ENCODE measurements at places on chromosomes 7 and 10.

GRCh38 chr7:36285276-36285675, 104.4 kb upstream of the ANLN start:
- no peak for DNase-seq

DNA sequence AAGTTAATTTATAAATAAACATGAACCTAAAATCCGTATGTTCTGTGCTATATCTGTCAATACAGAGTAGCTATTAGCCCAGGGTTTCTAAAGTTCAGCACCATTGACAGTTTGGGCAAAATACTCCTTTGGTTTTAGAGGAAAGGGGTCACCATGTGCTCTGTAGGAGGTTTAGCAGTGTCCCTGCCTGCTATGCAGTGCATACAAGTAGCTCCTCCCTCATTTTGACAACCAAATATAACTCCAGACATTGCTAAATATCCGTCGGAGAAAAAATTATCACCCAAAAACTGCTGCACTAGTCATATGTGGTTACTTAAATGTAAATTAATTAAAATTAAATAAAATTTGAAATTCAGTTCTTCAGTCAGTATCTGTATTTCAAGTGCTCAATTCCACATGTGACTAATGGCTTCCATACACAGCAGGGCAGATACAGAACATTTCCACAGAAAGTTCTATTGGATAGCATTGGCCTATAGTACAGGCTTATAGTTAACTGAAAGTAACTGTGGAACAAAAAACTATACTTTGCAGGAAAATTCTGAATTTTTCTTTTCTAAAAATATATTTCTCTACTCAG, 6.4 kb downstream of the UPF2 start:
- no peak for DNase-seq

DNA sequence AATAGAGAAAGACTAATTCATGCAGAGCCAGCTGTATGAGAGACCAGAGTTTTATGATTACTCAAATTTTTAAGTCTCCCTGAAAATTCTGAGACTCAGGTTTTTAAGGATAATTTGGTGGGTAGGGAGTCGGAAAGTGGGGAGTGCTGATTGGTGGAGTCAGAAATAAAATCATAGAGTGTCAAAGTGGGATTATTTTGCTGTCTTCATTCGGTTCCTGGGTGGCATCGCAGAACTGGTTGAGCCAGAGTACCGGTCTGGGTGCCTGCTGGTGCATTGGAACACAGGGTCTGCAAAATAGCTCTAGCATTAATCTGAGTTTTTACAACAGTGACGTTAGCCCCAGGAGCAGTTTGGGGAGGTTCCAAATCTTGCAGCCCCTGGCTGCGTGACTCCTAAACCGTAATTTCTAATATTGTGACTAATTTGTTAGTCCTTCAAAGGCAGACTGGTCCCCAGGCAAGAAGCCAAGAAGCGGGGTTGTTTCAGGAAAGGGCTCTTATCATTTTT, 32.4 kb downstream of the GPRIN2 start:
- no peak for DNase-seq

DNA sequence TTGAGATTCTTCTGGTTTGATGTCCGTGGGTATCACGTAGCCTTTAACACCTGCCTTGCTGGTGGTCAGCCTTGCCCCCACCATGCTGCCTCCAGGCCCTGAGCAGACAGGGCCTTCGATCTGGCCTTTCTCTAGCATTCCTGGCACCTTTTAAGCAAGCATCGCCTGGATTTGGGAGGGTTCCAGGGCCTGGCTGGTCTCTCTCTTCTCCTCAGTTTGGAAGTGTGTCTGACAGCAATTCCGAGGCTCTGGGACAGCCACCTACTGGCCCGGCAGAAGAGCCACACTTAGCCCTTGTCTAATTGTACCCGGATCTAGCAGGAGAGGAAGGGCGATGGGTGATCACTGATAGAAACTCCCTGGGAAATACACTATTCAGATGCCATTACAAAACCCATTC, 441.3 kb upstream of the MKI67 start:
- no peak for DNase-seq

- DNase-seq: no peak
Measured at GRCh38 chr10:67802767-67803538, 35.0 kb downstream of the DNAJC12 start.

GRCh38 chr10:60893231-60893630, 50.8 kb downstream of the RHOBTB1 start:
- DNase-seq: peak; percentile 23

GRCh38 chr10:91164520-91165065, 55.9 kb upstream of the PCGF5 start:
- DNase-seq: no peak

GRCh38 chr7:47693216-47693615, 111.3 kb upstream of the TNS3 start:
- DNase-seq: peak; percentile 73

DNA sequence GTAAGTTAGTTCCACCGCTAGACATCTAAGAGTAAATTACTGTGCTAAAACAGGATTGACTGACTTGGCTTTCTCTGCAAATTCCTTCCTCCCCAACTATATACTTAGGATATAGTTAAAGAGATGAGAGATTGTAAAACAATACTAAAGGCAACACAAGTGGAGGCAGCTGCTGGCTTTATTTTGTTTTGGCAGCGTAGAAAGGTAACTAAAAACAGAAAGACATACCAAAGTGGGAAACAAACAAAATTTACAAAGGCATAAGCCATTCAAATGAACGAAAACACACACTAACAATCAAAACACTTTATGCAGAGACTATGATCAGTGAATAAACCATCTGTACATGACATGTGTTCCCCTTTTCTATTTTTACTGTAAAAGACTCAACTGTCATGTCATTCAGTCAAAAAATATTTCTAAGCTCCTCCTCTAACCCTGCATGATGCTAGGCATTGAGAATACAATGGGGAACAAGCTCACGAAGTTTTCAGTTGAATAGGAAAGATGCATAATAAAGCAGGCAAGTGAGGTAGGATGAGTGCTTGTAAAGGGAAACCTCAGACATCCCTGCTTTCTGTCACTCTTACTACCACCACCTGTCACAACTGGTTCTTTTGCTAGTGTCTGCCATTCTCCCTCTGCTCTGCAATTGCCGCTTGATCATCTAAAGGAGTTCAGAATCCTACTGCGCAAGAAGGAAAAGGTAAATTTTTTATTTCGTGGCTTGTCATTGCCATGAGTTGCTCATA, 64.2 kb upstream of the COL1A2 start:
- DNase-seq: no peak

DNA sequence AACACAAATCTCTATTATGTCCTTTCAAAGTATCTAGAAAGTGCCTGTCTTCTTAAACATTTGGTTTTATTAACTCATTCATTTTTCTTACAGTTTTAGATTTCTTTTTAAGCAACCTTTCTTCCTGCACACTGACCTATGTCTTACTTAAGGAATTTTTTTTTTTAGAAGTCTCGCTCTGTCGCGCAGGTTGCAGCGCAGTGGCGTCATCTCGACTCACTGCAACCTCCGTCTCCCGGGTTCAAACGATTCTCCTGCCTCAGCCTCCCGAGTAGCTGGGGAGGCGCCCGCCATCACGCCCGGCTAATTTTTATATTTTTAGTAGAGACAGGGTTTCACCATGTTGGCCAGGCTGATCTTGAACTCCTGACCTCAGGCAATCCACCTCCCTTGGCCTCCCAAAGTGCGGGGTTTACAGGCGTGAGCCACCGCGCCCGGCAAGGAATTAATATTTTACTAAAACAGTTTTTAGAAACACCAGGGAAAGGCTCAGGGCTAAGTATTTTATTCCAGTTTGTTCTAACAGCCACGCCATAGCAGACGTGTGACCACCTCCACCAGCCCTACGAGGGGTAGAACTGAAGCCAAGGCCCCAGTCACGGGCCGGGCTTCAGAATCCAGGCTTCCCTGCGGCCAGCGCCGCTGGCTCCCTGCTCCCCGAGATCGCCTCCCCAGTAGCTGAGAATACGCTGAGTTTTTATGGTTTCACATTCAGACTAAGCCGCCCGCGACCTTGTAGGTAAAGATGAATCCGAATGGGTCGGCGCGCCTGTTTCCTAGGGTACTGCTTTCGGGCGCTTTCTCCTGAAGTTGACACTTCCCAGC, 941 bp upstream of the LUC7L2 start:
- no peak for DNase-seq

DNA sequence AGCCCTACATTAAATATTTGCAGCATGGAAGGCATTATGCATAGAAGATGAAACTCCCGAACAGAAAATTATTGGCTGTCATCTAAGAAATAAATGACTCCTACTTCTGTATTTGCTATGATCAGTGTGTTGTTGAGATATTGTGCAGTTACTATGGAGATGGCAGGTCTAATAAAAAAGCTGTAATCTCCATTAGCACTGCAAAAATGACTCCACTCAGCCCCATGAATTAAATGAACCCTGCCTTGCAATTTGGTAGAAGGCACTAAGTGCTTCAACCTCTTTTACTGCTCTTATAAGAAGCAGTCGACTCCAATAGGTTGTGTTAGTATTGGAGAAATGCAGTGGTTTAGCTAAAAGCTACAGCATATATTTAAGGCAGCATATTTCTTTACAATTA, 290.0 kb upstream of the PHYHIPL start:
- no peak for DNase-seq

DNA sequence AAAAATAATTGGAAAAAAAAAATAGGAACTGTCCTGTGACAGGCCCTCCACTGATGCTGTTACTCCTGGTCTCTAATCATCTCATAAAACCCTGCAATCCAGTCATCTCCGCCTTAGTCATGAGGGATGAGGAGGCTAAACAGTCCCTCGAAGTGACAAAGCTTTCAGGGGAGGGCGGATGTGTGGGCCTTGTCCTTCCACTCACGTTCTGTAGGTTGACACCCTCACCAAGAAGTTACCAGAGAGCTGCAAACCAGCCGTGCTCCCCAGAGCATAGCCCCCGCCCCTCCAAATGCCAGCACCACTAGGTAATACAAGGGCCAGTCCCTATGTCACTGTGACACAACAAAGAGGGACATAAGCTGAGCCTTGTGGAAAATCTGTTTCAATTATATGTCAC, 11.9 kb downstream of the COBL start:
- DNase-seq: no peak
